ENCODE measurements at places on chromosomes 13 and 19.

DNA sequence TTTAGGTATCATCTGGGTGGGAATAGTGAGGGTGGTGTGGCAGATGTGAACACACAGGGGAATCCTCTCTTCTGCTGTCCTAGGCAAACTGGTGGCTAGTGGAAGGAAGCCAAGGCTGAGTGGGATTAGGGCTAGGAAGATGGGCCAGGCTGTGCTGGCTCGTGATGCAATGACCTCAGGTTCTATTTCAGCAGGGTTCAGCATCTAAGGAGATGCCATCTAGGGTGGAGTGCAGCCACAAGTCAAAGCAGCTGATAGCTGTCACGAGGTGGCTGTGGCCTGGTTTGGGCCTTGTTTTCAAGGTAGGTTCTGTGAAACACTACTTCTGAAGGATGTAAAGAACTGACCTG lies 21.6 kb downstream of the ARL11 start:
- no peak for DNase-seq

DNA sequence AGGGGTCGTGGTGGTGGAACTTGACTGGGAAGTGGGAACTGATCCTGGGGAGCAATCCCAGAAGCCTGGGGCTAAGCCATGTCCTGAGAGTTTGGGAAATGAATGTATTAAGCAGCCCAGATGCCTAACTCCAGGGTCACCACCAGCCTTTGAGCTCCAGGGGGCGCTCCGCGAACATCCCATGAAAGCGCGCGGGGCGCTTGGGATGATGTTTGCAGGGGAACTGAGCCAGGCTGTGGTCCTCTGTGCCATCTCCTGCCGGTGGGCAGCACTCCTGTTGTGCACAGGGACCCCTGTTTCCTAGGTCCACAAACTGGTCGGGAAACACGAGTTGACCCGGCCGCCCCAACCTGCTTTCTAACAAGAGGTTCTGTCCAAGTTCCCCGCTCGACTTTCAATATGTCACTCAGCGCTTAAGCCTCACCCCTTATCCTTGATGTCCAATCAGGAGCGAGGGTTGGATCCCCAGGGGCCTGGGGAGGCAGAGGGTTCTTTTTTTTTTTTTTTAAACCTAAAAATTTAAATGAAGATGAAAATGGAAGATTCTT lies 14.4 kb downstream of the LEUTX start:
- peak; percentile 90 for DNase-seq

- no peak for DNase-seq
Observed at GRCh38 chr13:41409611-41410010, 47.7 kb upstream of the RGCC start.

DNA sequence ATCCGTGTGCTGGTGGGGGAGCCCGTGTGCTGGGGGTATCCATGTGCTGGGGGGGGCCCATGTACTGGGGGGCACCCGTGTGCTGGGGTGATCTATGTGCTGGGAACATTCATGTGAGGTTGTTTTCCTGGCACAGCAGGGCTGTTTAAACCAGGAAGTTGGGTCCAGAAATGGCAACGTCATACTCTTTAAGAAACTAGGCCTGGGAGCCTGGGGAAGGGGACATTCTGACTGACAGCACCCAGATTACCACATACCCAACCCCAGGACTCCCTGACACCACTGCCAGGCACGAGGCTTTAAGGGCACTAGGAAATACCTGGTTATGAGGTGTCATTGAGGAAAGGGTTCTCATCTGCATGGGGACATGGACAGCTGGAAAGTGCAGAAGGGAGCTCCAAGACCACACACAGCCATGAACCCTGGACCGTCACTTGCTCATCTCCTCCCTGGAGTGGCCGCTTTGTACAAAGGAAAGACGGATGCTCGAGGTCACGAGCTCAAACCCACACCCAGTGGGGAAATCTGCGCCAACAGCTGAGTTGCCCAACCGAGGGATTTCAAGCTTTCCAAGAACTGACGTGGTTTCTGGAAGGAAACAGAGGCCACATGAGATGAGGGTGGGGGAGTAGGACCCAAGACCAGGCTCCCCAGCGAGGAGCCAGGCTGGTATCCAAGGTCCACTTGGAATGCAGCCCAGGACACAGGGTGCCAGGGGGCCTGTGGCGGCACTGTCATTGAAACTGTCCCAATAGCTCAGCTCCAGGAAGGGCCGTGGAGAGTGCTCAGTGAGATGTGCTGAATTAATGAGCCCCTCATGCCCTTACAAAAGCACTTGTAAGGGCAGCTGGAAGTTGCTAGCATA lies 40.9 kb downstream of the RAB20 start:
- DNase-seq = no peak

GRCh38 chr19:1449467-1450442 lies at the start of gene APC2:
Gene APC2 (plus strand): TSS chr19:1450121. CDS start chr19:1453002, 2,881 bp downstream.
- DNase-seq = peak; percentile 95

DNA sequence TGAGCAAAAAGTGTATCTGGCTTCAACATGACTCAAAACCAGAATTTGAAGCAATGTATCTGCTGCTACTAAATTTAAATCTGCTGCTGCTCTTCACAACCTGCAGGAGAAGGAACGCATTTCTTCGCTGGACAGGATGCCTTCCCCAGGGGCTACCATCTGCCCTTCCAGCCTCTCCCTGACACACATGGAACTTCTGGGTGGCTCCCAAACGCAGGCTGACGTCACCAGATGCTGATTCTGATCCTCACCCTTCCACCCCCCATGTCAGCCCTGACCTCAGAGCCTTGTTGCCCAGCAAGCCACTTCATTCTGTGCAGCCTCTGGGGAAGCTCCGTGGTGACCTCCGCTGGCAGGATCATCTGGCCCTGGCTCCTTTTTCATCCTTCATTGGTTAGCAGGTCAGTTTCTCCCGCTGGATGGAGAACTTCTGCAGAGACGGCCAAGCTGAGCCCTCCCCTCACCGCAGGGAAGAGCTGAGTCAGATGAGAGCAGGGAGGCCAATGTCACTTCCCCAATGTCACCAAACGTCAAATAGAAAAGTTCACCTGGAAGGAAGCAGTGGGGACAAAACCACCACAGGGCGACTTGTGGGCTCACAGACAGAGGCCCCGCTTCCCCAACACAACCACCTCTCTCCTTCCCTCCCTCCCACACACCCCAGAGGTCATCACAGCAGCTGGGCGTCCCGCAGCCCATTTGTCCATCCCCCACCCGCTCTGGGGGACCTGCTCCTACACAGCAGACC lies 14.0 kb upstream of the RAB20 start:
- peak; percentile 42 for DNase-seq

DNA sequence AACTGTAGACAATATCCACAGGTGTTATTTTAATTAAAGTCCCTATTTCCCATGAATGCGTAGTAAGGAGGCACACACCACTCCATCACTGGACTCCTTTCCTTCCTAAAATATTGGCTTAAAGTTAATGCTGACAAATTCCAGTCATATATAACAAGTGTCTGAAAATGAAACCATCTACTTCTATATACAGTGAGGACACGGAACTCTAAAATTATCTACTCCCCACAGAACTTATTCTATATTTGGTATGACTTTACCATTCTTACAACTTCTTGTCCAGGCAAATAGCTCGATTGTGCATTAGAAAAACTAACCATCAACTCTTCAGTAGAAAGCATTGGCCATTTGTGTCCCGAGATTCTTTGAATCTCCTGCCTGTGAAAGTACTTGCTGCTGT lies 1560.2 kb downstream of the EFNB2 start:
- DNase-seq = no peak

DNA sequence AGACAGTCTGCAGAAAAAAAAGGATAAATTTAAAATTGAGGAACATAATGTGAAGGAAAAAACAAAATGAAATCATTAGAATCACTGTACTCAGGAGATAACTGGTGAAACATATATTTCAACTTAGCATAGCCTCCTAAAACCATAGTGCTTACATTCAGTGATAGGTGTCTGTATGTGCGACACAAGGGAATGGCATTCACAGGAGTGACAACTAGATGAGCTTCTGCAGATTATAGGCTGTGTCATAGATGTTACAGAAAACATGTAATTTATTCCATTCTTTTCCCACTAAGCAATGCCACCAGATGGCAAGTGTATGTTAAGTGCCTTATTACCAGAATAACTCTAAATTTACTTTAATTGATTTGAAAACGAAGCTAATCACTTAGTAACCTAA lies 960.0 kb upstream of the PCDH20 start:
- no peak for DNase-seq

DNA sequence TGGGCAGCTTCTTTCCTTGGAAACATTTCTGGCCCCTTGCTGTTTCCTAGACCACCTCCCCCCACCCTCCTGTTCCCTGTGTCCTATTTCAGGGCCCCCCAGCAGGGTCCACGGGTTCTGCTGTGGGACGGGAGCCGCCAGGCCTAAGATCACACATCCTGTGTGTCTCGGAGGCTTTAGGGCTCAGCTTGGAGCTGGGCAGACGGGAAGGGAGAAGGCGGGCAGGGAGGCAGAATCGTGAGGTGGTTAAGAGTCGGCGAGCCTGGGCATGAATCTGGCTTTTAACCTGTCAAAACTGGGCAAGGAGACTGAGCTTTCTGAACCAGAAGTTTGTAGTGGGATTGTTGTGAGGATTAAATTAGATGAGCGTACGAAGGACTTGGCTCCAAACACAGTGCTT lies 4.8 kb downstream of the KCNC3 start:
- no peak for DNase-seq

GRCh38 chr13:44385847-44386246 lies 12.2 kb downstream of the SERP2 start:
- DNase-seq = no peak

- DNase-seq = no peak
Observed at GRCh38 chr13:53920916-53921315, 892.3 kb downstream of the OLFM4 start.

DNA sequence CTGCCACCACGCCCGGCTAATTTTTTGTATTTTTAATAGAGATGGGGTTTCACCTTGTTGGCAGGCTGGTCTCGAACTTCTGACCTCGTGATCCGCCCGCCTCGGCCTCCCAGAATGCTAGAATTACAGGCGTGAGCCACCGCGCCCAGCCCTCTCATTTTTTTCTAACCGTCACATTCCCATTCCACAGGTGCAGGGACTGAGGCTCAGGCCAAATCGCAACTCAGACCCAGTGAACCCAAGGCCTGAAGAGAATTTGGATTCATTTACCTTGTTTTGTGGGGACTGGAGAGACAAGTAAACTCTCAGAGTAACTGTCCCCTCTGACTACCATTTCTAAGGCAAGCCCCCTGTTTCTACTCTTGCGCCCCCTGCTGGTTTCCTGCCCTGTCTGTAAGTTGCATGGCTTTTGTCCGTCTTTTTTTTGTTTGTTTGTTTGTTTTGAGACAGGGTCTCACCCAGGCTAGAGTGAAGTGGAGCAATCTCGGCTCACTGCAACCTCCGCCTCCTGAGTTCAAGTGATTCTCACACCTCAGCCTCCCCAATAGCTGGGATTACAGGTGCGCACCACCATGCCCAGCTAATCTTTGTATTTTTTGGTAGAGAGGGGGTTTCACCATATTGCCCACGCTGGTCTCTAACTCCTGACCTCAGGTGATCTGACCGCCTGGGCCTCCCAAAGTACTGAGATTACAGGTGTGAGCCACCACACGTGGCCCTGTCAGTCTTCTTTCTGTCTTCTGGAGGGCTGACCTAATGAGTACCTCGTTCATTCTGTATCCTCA lies 2.3 kb upstream of the STRN4 start:
- DNase-seq = peak; percentile 68

- no peak for DNase-seq
Observed at GRCh38 chr19:46460055-46460454, 11.3 kb downstream of the PNMA8A start.

DNA sequence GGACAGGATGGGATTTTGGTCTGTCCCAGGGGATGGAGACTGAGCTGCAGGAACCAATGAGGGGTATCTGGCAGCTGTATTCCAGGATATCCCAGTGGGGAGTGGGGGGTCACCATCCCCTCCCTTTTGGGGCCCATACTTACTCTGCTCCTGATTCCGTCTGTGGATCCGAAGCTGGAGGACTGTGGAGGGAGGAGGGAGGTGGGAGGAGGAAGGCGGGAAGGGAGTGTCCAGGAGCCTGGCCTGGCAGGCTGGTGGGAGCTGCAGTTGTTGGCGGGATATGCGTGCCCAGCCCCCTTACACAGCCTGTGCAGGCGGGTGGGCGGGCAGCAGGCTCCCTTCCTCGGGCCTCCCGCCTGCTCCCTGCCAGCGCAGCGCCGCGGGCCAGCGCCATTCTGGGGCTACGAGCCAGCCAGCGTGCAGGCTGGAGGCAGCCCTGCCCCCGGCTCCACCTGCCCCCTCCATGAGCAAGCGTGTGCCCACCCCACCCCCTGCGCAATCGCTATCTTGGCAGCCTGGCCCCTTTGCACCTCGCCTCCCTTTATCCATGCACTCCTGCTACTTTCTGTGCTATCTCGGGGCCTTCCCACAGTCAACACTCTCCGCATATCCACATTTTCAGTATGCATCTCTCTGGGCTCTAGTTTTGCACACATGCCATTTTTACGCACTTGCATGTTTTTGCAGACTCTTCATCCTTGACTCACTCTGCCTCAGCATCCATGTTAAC lies 2.8 kb downstream of the MAMSTR start:
- no peak for DNase-seq

GRCh38 chr13:111202156-111202621 lies 87.1 kb downstream of the ARHGEF7 start:
- no peak for DNase-seq

DNA sequence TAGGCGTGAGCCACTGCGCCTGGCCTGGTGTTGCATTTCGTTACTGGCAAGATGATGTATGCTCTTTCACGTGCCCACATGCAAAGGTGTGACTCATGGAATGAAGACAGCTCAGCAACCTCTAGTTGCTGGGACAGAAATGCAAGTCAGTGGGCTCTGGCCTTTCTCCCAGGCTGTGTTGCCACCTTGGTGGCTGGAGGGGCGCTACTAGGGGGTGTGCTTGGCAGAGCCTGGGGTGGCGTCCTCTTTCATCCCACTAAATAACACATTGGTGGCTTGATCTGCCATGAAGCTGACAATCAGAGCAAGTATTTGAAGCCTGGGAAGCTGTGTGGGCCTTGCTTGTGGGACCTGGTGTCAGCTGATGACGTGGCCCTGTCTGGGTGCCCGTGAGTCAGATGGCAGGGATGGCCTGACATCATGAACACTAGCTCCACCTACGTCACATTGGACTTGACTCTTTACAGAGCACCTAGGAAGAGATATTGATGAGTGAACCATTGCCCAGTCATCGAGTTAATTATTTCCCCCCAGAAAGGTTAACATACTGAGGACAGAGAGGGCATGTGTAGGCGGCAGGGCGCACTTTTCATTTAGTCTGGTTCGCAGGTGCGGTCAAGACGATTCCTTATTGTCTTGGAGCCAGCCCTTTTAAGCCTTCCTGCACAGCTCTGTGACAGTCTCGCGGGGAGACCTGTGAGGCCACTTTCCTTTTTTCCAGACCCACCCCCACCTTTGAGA lies 154.2 kb downstream of the TM9SF2 start:
- no peak for DNase-seq

- no peak for DNase-seq
Observed at GRCh38 chr13:111547726-111548273, 227.4 kb downstream of the TEX29 start.

- no peak for DNase-seq
Observed at GRCh38 chr19:54434873-54435214, 14.2 kb upstream of the LENG8 start.

DNA sequence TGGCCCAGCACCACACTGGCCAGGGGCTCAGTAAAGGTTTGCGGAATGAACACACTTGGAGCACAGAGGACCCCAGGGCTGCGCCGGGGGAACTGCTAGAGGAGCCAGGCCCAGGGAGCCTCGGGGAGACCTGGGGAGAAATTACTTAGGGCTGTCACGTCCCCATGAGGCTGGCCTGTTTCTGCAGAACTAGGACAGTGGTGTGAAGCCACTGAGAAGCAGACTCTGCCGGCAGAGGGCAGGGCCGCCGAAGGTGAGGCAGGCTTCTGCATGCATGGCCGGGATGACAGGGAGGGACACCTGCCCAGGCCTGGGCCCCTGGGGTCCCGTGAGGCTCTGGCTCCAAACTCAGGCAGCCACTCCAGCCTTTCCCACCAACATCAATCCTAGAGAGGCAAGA lies 26.4 kb downstream of the ELAVL1 start:
- DNase-seq = no peak
